ENCODE measurements at places on chromosomes 3 and 15.

- no peak for DNase-seq
Measured at GRCh38 chr3:99373846-99374210, 264.6 kb upstream of the COL8A1 start.

DNA sequence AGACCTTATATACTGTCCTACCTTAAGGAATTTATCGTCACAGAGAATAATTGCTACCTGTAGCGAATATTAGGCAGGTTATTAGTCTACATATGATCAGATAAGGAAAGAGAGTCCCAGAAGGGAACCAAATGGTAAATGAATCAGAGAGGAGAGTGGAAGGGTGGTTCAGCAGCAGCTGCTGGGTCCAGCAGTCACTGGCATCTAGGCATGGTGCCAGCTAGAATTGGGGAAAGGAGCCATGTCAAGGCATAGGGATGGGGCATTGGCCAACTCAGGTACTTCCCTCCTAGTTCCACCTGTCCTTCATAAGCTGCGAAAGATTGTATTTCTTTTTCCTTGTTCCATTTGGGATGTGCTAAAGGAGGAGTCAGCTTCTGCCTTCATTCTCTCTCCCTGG, 23.4 kb downstream of the HACD3 start:
- no peak for DNase-seq

DNA sequence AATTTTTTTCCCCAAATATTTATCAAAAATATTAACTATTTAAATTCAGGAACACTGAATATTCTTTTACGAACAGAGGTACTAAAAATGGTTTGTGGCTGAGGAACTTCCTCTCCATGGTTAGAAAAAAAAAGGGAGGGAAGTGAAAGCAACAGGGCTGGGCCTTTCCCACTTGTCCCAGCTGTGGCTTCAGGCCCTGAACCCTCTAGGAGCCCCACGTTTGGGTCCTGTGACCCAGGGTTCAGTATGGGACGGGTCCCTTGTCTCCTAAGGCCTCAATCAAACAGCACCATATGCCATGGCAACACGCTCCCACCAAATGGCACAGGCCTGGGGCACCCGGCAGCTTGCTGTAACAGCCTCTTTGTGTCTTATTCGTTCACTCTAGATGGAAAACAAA, 32.4 kb downstream of the POC1A start:
- DNase-seq, result no peak

GRCh38 chr3:97636465-97636864, 128.1 kb upstream of the ARL6 start:
- DNase-seq, result no peak

GRCh38 chr3:133479895-133480669, 80.2 kb downstream of the BFSP2 start:
- DNase-seq, result no peak

All from fibroblast of skin of abdomen (primary cell).